Frontal cortex (tissue), 4 donors: ENCODE measurements at places on chromosomes 3 and 15.

- DNase-seq, result no peak
Measured at GRCh38 chr3:143276592-143276991, 157.0 kb downstream of the CHST2 start.

GRCh38 chr15:98805434-98806274, 157.3 kb downstream of the IGF1R start:
- no peak for DNase-seq

GRCh38 chr15:31448635-31448979, 122.0 kb downstream of the KLF13 start:
- DNase-seq, result no peak

GRCh38 chr3:15294929-15295328, 37.5 kb downstream of the SH3BP5 start:
- no peak for DNase-seq

DNA sequence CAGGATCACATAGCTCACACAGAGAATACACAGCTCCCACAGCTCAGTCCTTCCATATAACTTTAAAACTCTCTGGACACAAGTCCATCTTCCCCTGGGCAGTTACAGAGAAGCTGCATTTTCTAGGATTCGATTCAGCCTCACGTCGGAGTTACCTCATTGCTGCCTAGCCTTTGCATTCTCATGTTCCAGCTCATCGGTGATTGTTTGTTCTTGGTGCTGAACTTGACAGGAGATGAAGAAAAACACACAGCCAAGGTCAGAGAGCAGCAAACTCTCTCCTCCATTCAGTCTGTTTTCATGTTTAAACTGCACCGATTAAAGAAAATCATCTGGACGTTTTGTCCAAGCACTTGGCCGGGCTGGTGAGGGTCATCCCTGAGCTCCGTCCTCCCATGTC, 375.5 kb upstream of the CFAP20DC start:
- DNase-seq, result no peak

DNA sequence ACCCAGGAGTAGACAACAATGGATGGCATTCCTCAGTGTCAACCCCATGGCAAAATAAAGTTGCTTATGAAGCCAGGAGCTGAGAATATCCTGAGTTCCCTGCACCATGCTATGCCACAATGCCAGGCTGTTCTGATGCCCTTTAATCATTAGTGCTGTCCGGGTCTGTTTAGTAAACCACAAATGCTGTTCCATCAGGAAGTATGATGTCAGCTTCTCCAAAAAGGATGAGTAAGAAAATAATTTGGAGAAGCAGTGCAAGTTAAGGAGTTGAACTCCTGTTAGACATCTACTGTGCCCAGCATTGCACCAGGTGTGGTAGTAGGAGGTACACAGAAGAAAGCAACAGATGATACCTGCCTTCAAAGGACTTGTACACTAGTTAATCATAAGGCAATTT, 67.9 kb upstream of the GUCA1C start:
- DNase-seq, result no peak

- DNase-seq, result no peak
Measured at GRCh38 chr15:60957111-60957510, 272.0 kb downstream of the RORA start.

DNA sequence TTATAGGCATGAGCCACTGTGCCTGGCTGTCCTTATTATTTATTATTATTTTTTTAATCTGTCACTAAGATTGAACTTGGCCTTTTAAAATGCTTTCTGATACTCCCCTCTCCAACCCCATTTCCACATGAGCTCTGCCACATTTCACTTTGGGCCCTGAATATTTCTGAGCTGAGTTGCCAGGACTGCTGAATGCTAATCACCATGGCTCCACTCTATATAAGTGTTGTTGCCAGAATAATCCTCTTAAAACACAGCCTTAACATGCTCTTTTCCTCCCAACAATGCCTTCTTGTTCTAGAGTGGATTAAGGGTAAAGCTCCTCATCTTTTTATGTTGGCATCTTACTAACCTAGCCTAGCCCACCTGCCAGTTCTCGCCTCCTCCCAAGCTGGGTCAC, 124.4 kb downstream of the PDZRN3 start:
- no peak for DNase-seq

- no peak for DNase-seq
Measured at GRCh38 chr15:25136119-25136518, 181.3 kb downstream of the SNRPN start.

DNA sequence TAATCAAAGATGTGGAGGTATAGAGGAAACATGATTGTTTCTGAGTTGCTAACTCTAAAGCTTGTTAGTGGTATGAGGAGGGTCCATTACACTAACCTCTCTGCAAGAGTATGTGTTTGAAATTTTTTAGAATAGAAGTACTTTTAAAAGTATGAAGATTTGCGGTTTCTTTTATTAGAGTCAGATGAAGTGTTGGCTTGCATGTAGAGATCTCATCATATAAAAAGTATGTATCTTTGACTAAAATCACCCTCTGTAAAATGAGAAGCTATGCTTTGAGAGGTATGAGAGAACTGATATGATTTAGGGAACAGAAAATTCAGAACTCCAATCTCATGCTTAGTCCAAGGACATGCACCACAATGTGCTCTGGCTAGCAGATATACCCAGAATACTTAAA, 140.4 kb upstream of the MBNL1 start:
- no peak for DNase-seq

DNA sequence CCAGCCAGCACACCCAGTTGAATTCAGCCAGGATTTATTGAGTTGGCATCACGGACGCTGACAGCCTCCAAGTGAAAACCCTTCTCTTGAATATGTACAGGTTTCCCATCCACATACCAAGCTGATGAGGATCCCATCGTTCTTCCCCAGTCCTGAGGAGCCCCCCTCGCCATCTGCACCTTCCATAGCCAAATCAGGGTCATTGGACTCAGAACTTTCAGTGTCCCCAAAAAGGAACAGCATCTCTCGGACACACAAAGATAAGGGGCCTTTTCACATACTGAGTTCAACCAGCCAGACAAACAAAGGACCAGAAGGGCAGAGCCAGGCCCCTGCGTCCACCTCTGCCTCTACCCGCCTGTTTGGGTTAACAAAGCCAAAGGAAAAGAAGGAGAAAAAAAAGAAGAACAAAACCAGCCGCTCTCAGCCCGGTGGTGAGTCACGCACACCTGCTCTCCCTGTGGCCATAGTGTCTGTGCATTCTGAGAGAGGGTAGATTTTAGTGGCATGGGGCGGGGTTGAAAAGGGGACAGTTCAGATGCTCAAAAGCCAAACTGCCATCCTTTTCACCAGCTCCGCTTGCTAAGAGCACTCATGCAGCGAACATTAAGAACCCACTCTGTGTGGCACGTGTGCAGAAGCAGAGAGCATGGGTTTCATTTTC, 51.2 kb downstream of the KLHL25 start:
- no peak for DNase-seq
